ENCODE measurements at places on chromosomes 5 and 9. TPM values are rescaled to one million over a fixed set of nuclear protein-coding genes. Genes with fewer than 3 reads are reported as not detected.

- no peaks in the 10 kb centered on the region for H3K36me3 ChIP-seq
- H3K27me3 ChIP-seq, result no peaks in the 10 kb centered on the region
- H3K4me3 ChIP-seq, result no peak overlapping the region
- H3K4me1 ChIP-seq, result no peaks in the 10 kb centered on the region
- DNase-seq, result no peak
- H3K27ac ChIP-seq, result no peak overlapping the region
Observed at GRCh38 chr5:92409134-92409533, 1026.0 kb upstream of the ARRDC3 start.

IDNK gene
- total RNA-seq, result 11.1 TPM

GRCh38 chr9:29389421-29389820, 1816.1 kb upstream of the C9orf72 start:
- H3K27me3 ChIP-seq, result no peaks in the 10 kb centered on the region
- no peaks in the 10 kb centered on the region for H3K36me3 ChIP-seq
- no peak for DNase-seq
- H3K4me3 ChIP-seq, result no peak overlapping the region
- no peaks in the 10 kb centered on the region for H3K4me1 ChIP-seq
- no peak overlapping the region for H3K27ac ChIP-seq

DNA sequence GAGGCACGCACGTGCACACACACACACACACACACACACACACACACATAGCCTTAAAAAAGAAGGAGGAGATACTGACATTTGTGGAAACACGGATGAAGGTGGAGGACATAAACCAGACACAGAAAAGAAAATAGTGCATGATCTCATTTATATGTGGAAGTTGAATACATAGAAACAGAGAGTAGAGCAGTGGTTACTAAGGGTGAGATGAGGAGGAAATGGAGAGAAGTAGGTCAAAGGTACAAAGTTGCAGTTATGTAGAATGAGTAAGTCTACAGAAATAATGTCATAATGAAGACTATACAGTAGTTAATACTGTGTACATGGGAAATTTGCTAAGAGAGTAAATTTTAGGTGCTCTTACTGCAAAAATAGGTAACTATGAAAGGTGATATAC, 412.2 kb upstream of the CDH9 start:
- no peak for DNase-seq
- no peak overlapping the region for H3K4me3 ChIP-seq
- no peaks in the 10 kb centered on the region for H3K27me3 ChIP-seq
- H3K27ac ChIP-seq, result no peak overlapping the region

GRCh38 chr9:128218518-128219389, 15.6 kb downstream of the DNM1 start:
- H3K36me3 ChIP-seq, result no peaks in the 10 kb centered on the region
- H3K27me3 ChIP-seq, result no peaks in the 10 kb centered on the region
- H3K4me1 ChIP-seq, result peaks cover 10% of the 10 kb centered on the region
- no peak overlapping the region for H3K4me3 ChIP-seq
- peak overlapping the region; percentile 32 for H3K27ac ChIP-seq

- H3K4me1 ChIP-seq, result no peaks in the 10 kb centered on the region
- H3K27me3 ChIP-seq, result no peaks in the 10 kb centered on the region
- no peak overlapping the region for H3K4me3 ChIP-seq
- no peaks in the 10 kb centered on the region for H3K36me3 ChIP-seq
Observed at GRCh38 chr5:66697796-66698564, 101.8 kb downstream of the MAST4 start.

SLC4A9 gene
- not detected for total RNA-seq

- H3K27me3 ChIP-seq, result no peaks in the 10 kb centered on the region
- no peak overlapping the region for H3K4me3 ChIP-seq
- DNase-seq, result no peak
- H3K4me1 ChIP-seq, result no peaks in the 10 kb centered on the region
Observed at GRCh38 chr9:129898185-129898584, 62.9 kb downstream of the USP20 start.

- H3K27me3 ChIP-seq, result no peaks in the 10 kb centered on the region
- H3K4me1 ChIP-seq, result no peaks in the 10 kb centered on the region
- DNase-seq, result no peak
- H3K27ac ChIP-seq, result no peak overlapping the region
- H3K36me3 ChIP-seq, result no peaks in the 10 kb centered on the region
Observed at GRCh38 chr9:76761448-76761847, 2.8 kb upstream of the PCA3 start.

DNA sequence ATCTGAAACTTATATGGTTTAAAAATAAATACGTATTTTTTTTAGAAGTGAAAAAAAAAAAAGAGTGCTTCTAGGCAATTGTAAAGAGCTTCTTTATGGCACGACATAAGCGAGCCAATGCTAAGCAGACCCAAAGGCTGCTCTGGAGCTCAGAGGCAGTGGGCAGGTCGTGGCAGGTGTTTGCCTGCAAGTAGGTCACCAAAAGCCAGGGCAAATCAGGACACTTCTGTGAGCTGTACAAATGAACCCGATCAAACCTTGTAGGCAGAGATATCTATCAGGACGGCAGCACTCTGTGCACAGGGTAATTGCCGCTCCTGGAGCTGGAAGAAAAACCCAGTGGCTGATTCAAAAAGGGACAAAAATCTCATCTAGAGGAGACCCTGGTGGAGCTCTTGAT, 75.9 kb downstream of the IRX2 start:
- no peak overlapping the region for H3K27ac ChIP-seq
- no peaks in the 10 kb centered on the region for H3K4me1 ChIP-seq
- H3K36me3 ChIP-seq, result no peaks in the 10 kb centered on the region
- DNase-seq, result no peak

DNA sequence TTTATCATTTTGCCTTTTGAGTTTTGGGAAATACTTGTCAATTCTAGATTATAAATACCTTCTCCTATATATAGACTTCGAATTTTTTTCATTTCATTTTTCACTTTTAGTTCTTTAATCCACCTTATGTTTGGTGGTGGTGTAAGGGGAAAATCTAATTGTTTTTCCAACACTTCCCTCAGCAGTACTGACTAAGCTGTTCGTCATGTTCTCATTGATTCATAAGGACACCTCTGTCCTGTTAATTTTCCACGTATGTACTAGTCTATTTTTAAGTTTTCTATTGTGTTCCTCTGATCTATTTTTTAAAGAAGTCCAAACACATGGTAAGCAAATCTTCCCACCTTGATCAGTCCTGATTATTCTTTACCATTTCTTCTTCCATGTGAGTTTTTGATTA, 254.2 kb downstream of the SYK start:
- DNase-seq, result no peak
- H3K36me3 ChIP-seq, result no peaks in the 10 kb centered on the region

INSL4 gene
- 0.13 TPM for total RNA-seq

DNA sequence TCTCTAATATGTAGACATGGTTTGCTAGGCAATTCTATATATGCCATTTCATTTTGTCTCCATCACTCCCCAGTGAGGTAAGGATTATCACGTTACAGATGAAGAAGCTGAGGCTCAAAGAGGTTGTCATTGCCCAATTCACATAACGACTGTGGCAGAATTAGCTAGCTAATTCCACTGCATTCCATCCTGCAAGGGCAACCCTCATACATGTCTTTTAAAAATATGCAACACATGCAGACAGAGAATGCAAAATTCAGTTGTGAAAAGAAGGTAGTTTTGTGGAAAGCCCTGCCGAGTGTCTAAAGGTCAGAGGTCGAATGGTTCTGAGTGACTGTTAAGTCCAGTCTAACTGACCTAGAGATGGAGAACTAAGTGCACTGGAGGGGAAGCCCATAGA, 219.2 kb downstream of the PAPPA start:
- peaks cover 9% of the 10 kb centered on the region for H3K4me1 ChIP-seq
- no peaks in the 10 kb centered on the region for H3K36me3 ChIP-seq
- H3K27me3 ChIP-seq, result no peaks in the 10 kb centered on the region
- H3K27ac ChIP-seq, result no peak overlapping the region
- DNase-seq, result no peak

SPATA31A3 gene
- not detected for total RNA-seq

TRAF1 gene
- 4.0 TPM for total RNA-seq

TAF1L gene
- not detected for total RNA-seq

WHRN gene
- 3.2 TPM for total RNA-seq

- H3K27ac ChIP-seq, result peak overlapping the region; percentile 22
- peaks cover 7% of the 10 kb centered on the region for H3K4me1 ChIP-seq
- no peaks in the 10 kb centered on the region for H3K27me3 ChIP-seq
- DNase-seq, result no peak
Observed at GRCh38 chr5:154713615-154714125, 41.5 kb upstream of the LARP1 start.

DNA sequence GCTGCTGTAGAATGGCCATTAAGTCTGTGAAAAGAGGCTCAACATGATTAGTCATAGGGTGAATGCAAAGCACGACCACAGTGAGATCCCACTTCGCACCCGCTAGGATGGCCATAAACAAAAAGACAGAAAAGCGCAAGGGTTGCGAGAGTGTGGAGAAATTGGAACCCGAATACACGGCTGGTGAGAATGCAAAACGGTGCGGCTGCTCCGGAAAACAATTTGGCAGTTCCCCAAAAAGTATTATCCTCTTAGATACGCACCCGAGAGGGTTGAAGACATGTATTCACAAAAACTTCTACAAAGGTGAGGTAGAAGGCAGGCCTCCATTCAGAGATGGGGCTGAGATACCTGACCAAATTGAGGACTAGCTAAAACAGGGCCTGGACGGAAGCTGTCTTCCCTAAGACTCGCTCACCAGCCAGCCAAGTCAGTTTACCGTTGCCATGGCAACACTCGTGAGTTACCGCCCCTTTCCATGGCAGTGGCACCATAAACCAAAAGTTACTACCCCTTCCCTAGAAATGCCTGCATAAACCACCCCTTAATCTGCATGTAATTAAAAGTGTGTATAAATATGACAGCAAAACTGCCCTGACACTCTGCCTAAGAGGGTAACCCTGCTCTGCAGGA, 726 bp upstream of the PSMB7 start:
- peaks cover 11% of the 10 kb centered on the region for H3K4me1 ChIP-seq
- peaks cover 8% of the 10 kb centered on the region for H3K36me3 ChIP-seq
- no peak overlapping the region for H3K27ac ChIP-seq
- no peaks in the 10 kb centered on the region for H3K27me3 ChIP-seq
- DNase-seq, result no peak
